Tongue (tissue), 3 donors: ENCODE measurements at places on chromosomes 6 and 20.
A peak's percentile ranks its signal among the peaks of the same experiment; 100 is the strongest.

DNA sequence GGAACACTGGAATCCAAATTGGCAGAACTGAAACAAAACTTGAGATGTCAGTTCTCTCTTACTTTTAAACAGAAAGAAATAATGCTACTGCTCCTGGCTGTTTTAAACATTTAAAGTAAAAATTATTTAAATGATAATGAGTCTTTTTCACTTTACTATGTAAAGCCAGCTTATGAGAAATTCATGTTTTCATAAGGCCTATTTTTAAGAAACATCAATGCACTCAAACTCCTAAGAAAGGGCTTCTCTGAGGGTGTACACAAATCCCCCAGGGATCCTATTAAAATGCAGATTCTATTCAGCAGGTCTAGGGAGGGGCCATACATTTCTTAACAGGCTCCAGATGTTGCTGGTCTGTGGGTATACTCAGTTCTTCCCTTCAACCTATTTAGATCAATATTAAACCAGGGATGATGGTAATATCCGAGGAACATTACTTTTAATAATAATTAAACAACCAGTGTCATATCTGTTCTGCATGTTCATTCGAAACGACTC lies 2.3 kb downstream of the FERMT1 start:
- no peak for DNase-seq

DNA sequence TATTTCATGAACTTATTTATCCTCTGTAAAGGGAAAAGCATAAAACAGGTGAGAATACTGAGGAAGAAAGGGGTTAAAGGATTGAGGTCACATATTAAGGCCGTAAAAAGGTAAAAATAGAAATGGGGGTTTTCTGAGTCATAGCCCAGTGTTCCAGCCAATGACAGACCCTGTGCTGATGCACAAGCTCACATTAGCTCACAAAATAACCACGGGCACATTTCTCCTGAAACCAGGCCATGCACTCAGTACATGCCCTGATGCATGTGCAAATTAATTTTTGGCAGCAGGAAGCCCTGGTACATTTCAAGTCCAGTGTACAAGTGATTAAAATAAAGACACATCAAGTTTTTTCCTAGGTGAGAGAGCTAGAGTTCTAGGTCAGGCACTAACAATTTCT lies 194.4 kb downstream of the TMEM200A start:
- DNase-seq: no peak

- DNase-seq: no peak
Observed at GRCh38 chr20:57294550-57294949, 28.1 kb upstream of the BMP7 start.

GRCh38 chr6:49662892-49663261 lies 26.2 kb upstream of the RHAG start:
- DNase-seq: no peak

- DNase-seq: peak; percentile 79
Observed at GRCh38 chr6:158061709-158062461, 80.2 kb downstream of the SYNJ2 start.

DNA sequence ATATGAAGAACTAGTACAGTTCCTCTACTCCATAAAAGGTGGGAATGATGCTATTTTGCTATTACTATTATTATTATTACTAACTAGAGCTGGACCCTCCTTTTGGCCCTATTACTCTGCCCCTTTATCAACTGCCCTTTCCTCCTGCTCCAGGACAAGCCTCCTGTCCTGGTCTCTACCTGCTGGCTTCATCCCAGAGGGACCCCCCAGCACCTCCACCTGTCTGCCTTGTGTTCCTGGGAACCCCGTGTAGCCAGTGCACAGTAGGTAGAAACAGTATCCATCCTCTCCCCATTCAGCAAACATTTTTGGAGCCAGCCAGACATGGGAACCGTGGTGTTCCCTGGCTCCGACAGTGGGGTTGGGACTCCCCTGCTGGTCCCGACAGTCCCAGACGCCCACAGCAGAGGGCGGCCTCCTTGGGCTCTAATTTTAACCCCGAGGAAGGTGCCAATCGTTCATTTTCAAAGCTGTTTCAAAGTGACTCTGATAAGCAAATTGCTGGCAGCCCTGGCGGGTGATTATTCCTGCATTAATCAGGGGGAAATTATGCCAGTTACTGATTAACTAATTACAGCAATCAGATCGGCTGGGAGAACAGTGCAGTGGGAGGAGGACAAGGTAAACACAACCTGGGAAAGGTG lies 44.2 kb upstream of the MDGA1 start:
- DNase-seq: peak; percentile 15

DNA sequence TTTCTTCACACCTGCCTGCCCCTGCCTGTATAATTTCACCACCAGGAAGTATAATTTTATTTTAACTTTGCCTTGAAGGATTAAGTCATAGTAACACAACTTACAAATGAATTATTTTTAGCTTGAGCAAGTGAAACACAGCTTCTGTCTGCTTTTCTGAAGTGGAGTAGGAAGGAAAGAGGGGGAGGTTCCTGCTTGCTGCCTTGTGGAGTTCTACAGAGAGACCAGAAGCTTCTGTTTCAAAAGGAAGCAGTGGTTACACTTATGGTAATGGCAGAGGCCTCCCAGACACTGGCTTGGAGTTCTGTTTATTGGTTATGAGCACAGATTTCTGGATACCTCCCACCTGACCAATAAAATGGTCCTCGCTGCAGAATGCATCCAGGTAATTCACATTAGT lies 159.6 kb downstream of the TMEM200A start:
- no peak for DNase-seq

DNA sequence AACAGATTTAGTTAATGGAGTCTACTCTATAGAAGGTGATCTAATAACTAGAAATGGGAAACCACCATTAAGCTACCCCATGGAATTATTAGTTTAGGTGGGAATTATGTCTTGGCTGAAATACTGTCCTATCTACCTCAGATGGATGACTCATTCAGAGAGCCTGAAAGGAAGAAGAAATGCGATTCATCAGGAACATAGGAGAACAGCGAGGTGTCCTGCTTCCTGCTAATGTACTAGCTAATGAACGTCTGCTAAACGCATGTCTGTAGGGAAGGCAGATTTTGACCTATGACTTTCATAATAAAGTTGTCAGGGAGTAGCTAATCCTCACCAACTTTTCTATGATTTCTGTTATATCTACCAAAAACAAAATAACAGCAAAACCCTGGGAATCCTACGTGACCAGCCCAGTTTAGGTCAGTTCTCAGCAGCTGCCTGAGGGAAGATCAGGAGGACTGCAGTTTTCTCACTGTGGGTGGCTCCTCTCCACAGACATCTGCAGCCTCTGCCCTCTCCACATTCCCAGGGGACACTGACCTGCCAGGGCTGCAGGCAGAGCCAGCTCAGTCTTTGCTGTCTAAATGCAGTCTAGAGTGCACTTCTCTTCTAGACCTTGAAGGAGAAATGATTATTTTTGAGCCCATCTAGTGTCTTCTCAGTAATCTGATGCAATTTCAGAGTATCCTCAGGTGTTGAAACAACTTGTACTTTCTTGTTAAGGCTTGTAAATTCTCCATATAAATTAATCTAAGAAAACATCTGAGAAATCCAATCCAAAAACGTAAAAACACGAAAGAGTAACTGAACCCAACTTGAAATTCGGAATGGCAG lies 18.1 kb upstream of the SFT2D1 start:
- no peak for DNase-seq

DNA sequence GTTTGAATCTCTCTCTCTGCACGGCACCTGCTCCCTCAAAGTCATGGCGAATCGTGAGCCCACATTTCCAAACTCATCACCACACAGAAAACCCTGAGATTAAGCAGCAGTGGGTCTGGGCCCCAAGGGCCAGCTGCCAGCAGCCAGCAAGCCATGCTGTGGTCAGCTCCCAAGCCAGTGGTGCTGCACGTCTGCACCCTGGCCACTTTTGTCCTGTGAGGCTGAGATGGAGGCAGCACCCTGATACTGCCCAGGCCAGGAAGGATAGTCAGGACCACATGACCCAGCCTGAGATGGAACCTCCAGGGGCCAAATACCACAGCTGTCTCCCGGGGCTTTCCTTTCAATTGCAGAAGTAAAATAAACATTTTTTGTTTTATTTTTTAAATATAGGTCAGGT lies 93.9 kb downstream of the PRND start:
- no peak for DNase-seq

- no peak for DNase-seq
Observed at GRCh38 chr6:35600659-35601125, 88.0 kb upstream of the TULP1 start.

DNA sequence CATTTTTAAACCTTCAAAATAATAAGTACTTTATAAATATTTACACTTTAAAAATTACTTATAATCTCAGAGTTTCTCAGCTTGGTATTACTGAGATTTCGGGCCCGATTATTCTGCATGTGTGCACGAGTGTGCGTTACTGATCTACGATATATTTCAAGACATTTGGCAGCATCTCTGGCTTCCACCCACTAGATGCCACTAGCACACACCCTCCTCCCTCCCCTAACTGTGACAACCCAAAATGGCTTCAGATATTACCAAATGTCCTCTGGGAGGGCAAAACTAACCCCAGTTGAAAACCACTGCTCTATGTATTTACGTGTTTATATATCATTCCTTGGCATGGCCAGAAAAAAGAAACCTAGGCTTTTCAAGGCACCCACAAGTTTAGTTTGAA lies 95.9 kb downstream of the FYN start:
- peak; percentile 66 for DNase-seq

DNA sequence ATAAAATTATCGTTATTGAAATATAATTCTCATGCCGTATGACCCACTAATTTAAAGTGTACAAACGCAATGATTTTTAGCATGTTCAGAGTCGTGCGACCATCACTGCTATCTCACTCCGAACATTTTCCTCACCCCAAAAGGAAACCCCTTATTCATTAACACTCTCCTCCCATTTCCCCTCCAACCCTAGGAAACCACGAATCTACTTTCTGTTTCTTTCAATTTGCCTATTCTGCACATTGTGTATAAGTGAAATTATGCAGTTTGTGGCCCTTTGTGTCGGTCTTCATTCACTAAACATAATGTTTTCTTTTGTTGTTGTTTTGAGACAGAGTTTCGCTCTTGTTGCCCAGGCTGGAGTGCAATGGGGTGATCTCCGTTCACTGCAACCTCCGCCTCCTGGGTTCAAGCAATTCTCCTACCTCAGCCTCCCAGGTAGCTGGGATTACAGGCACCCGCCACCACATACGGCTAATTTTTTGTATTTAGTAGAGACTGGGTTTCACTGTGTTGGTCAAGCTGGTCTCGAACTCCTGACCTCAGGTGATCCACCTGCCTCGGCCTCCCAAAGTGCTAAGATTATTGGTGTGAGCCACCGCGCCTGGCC lies 99.7 kb upstream of the ZNF217 start:
- DNase-seq: no peak
